ENCODE measurements at places on chromosomes 12 and 14.

DNA sequence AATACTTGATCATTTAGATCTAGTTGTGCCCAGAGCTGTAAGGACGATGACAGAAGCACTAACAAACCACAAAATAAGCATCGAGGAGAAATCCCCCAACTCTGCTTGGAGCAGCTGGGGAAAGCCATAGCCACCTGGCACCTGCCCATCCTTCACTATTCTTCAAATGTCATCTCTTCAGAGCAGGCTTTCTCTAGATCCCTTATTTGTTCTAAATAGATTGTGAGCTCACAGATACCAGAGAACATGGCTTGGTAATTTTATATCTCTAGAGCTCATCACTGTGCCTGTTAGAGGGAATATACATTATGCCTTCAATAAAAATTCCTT is 50.9 kb downstream of the GRIP1 start:
- DNase-seq = no peak

DNA sequence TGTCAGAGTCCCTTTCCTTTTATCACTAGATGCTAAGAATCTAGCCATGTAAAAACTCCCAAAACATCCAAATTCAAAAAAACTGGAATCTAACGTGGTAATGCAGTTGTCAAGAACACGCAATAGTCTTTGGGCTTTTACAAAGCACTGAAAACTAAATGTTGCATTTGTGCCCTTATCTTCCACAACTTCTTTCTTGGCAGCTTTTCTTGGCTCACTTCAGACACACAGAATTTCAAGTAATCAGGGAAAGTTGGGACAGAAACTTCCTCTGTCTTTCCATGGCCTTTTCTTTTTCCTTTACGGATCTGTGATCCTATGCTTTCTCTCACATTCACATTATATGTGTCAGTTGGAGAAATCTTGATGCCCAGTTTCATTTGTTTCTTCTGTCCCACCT is 136.0 kb downstream of the CRADD start:
- DNase-seq = no peak

DNA sequence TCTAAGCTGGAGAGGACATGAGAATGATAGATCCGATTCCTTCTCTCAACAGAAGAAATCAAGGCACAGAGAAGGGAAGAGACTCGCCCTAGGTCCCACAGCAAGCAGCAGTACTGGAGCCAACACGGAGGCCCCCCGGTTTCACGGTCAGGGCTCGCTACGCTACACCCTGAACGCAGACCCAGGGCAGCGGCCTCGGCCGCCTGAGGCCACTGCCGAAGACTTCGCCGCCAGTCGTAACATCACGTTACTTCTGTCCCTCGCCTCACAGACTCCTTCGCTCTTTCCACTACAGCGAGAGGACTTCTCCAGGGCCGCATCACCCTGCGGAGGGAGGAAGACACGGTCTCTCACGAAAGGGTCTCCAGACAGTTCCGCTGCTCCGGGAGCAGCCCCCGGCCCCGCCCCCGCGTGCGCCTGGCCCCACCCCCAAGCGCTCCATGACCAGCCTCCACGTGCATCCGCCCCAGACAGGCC is 411 bp upstream of the DCAF4 start:
- no peak for DNase-seq

DNA sequence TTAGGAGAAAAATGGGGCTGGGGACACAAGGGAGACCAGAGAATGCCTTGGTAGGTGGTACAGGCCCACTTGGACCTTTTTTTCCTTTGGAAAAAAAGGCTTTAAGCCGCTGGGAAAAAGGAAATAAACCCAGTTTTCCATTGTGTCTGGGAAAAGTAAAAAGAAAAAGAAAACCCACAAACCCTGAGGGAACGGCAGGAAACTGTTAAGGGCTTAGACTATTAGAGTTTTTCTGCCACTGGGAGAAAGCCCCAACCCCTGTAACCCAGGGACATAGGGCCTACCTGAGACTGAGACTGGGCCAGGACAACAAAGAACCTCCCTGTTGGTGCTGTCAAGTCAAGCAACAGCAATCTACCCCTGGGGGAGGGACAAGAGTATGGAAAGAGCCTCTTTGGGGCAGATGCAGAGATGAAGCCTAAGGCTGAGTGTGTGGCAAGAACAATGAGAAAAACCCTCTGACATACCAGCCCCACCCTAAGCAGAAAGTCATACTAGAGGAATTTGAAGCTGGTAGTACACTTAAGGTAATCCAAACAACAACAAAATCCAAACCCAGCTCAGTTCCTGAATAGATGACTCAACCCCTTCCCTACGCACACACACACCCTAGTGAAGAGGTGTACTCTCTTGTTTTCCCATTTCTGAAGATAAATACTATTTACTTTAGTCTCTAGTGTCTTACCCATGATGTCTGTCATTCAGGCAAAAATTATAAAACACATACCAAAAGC is 22.8 kb downstream of the ATF1 start:
- peak; percentile 83 for DNase-seq

DNA sequence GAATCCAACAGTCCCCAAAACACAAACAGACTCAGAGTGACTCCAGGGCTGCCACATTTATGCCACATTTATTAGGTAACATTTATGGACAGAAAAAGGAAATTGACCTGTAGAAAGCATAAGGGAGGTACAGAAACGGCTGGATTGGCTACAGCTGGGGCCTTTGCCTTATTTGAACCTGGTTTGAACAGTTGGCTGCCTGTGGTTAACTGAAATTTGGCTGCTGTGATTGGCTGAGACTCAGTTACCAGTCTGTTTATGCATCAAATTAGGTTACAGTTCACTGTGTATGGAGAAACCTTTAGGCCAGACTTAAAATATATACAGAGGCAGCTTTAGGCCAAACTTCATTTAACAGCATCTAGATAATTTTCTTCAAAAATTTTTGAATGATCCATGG is 27.8 kb upstream of the PCNX1 start:
- DNase-seq = no peak

GRCh38 chr12:107560165-107560898 is 125.3 kb upstream of the PWP1 start:
- no peak for DNase-seq

GRCh38 chr12:10512798-10513197 is 7.1 kb downstream of the EIF2S3B start:
- DNase-seq = no peak

All from fibroblast of skin of abdomen (primary cell).